Activated gamma-delta T cell treated with anti-CD3 and anti-CD28 coated beads, Interleukin-2, amount 50 U/mL, for 16 hours (primary cell): ENCODE measurements at places on chromosomes 2 and 18.

DNA sequence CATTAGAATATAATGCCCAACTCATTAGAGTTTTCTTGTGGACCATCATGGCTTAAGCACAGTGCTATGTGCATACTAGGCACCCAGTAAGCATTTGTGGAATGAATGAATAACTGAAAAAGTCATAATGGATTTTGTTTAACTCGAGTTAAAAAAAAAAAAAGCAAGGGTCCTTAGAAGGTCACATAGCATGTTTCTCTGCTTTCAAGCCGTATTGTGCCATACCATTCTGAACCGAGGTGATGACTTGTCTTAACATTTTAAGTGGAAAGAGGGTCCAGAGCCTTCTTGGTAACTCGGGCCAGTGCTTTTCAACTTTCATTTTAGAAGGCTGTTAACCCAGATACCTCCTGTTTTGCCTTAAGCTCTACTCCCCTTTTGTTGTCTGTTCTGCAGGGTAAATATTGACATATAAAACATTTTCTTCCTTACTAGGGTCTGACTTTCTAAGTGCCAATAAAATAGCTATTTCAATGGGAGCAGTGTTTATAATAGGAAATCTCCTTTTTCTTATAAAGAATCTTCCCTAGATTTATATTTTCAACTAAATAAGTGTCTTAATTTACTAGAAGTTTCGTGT lies 787 bp upstream of the ADGRF3 start:
- no peak for DNase-seq

- no peak for DNase-seq
Observed at GRCh38 chr18:10205151-10205550, 249.3 kb upstream of the APCDD1 start.

DNA sequence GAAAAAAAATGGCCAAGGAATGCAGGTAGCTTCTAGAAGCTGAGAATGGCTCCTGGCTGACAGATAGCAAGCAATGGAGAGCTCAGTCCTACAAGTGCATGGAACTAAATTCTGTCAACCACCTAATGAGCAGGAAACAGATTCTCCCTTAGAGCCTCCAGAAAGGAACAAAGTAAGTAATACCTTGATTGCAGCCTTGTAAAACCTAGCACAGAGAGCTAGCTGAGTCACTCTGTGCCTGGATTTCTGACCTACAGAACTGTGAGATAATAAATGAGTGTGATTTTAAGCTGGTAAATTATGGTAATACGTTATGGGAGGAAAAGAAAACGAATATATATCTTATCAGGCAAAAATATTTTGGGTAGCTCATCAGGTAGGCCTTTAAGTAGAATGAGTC lies 7.4 kb upstream of the LNPK start:
- no peak for DNase-seq

DNA sequence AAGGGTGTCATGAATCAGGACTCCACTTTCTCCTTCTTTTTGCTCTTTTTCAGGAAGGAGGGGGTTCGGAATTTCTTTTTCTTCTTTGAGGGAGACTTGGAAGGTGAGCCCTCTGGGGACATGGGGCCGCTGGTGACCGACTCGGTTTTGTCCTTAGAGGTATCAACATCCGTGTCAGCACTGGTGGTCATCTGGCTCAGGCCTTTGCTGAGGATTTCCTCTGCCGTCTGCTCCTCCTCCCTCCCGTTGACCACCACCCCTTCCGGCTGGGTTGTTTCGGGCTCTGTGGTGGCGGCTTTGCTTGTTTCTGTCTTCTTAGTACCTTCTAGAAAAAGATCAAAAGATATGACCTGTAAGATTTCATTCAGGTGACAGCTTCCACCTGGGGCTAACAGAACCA lies 104.6 kb downstream of the ADD2 start:
- no peak for DNase-seq

DNA sequence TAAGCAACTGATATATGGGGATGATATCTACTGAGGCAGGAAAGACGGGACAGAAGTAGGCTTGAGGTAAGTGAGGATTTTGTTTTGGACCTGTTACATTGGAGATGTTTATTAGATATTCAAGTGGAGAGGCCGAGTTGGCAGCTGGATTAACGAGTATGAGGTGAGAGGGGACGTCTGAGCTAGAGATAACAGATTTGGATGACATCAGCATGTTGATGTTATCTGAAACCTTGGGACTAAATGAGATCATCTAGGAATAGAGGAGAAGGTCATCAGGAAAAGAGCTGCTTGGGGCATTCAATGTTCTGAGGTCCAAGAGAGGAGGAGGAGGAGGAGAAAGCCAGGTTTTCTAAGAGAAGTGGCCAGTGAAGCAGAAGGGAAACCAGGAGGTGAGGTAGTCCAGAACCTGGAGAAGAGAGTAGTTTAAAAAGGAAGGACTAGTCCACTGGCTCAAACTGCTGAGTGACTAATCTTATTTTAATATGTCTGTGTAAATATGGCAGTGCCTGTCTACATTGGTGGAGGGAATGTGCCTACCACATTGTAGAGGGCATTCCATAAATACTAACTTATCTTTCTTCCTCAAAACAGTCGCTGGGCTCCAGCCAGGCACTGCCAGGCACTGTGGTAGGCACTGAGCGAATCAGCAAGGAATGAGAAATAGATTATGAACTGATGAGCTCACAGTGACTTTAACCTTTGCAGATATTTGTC lies 488.3 kb downstream of the DLGAP1 start:
- no peak for DNase-seq

- no peak for DNase-seq
Observed at GRCh38 chr2:229003256-229003655, 267.8 kb downstream of the PID1 start.

- no peak for DNase-seq
Observed at GRCh38 chr18:50720325-50720674, 99.5 kb downstream of the MRO start.

GRCh38 chr2:231212329-231212845 lies 14.0 kb downstream of the ARMC9 start:
- no peak for DNase-seq

GRCh38 chr18:41075212-41075611 lies 879.8 kb upstream of the PIK3C3 start:
- no peak for DNase-seq

GRCh38 chr2:43033466-43034241 lies 192.8 kb downstream of the ZFP36L2 start:
- DNase-seq: no peak

GRCh38 chr18:79902640-79903039 lies 48.8 kb downstream of the SLC66A2 start:
- no peak for DNase-seq

DNA sequence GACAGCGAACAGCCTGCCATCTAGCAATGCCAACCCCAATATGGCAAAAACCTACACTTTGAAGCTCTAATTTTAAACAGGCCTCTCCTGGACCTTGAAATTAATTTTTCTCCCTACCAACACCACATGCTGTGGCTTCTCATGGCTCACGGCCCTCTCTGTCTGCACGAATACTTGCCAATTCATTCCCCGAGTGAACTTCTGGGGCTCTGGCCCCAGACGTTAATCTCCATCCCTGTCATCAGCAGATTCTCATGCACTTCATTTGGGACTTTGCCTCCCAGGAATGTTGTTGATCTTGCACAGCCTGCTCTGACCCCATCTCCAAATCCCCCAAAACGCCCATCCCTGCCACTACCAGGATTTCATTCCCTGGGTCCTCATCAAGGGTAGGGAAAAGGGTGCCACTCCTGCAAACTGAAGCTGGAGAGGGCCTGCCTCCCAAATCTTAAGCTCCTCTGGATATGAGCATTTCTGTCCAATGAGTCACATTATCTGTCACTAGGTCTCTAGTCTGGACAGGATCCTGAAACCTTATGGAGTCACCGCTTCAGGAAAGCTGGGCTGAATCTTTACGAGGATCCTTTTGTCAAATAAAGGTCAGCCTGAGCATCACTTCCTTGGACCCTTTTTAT lies 10.4 kb downstream of the FIGLA start:
- DNase-seq: no peak

- DNase-seq: no peak
Observed at GRCh38 chr2:150090031-150090430, 397.4 kb downstream of the RND3 start.

DNA sequence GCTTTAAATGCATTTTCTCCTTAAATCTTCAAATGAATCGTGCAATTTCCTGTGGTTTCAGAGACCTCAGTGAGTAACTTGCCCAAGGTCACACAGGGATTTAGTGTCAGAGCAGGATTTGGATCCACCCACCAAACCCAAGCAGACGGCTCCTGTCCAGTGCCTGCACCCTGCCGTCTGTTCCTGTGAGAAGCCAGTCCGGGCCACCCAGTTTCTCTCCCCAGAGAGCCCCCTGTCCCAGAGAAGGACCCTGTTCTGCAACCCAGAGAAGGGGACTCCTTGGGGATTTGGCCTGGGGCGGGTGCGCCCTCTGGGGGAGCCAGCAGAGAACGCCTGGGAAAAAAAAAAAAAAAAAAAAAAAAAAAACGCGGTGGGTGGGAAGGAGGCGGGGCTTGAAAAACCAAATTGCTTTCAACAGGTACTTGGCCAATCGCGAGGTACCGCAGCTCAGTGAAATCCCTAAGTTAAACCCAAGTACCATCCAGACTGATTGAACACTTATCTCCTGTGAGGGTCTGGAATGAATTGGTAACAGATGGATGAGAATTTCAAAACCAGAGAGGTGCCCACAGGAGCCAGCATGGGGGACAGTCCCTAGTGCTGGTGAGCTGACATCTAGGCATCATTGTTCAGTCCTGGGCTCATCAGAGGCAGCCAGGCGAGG lies 30.9 kb upstream of the REEP1 start:
- DNase-seq: no peak
